Activated gamma-delta T cell treated with Interleukin-2 at 50 U/mL for 16 hours (primary cell): ENCODE measurements at places on chromosomes 3 and 15.

GRCh38 chr15:35458176-35458856 is 87.6 kb downstream of the DPH6 start:
- no peak for DNase-seq

DNA sequence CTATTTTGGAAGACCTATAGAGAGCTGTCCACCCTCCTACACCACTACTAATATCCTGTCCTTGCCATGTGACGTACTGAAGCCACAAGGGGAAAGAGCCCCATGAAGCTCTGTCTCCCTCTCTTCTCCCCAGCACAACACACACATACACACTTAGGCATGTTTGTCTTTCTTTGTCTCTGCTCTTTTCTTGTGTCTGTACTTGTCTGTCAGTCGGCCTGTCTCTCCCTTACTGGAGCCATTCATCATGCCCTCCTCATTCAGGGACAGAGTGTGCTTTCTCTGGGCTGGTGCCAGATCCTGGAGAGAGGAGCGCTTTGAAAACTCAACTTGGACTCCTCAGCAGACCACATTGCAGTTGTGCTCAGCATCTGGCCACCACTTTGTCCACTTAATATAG is 47.6 kb downstream of the PSMD6 start:
- DNase-seq: no peak

DNA sequence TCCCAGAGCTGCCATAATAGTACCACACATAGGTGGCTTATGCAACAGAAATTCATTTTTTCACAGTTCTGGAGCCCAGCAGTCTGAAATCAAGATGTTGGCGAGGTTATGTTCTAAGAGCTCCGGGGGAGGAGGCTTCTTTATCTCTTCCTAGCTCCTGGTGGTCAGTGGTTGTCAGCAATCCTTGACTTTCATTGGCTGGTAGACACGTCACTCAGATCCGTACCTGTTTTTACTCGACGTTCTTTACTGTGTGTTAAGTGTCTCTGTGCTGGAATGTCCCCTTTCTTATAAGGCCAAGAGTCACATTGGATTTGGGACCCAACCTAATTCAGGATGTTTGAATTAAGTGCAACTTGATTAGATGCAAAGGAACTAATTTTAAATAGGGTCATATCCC is 218.5 kb upstream of the CNTN3 start:
- DNase-seq: no peak

- DNase-seq: no peak
These were observed 550.5 kb upstream of the AGTR1 start for GRCh38 chr3:148146947-148147826.

GRCh38 chr3:181313335-181313734 is 323.8 kb upstream of the DNAJC19 start:
- no peak for DNase-seq

- no peak for DNase-seq
These were observed 243.8 kb upstream of the CDIN1 start for GRCh38 chr15:36335659-36336058.

DNA sequence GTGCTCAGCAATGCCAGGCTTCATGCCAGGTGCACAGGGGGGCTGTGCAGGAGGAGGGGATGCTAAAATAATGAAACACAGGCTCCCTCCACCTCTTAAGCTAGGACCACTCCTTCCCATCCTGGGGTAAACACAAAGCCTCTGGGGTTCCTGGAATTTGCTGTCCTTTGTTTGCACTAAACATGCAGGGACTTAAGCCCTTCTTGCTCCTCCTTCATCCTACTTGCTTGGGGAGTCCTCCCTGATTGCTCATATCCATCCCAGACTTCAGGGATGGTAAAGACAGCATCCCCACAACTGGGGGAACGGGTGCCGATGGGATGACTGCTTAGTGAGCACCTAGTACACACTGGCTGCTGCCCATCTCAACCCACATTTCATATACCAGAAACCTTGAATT is 5.1 kb downstream of the LINGO1 start:
- no peak for DNase-seq

GRCh38 chr3:100110162-100110561 is 4.1 kb downstream of the FILIP1L start:
- no peak for DNase-seq

GRCh38 chr3:13234666-13235065 is 161.4 kb upstream of the IQSEC1 start:
- DNase-seq: no peak

GRCh38 chr3:15983232-15983631 is 185.5 kb upstream of the ANKRD28 start:
- DNase-seq: no peak

- DNase-seq: no peak
These were observed 10.3 kb downstream of the CACNA2D2 start for GRCh38 chr3:50493086-50493485.

DNA sequence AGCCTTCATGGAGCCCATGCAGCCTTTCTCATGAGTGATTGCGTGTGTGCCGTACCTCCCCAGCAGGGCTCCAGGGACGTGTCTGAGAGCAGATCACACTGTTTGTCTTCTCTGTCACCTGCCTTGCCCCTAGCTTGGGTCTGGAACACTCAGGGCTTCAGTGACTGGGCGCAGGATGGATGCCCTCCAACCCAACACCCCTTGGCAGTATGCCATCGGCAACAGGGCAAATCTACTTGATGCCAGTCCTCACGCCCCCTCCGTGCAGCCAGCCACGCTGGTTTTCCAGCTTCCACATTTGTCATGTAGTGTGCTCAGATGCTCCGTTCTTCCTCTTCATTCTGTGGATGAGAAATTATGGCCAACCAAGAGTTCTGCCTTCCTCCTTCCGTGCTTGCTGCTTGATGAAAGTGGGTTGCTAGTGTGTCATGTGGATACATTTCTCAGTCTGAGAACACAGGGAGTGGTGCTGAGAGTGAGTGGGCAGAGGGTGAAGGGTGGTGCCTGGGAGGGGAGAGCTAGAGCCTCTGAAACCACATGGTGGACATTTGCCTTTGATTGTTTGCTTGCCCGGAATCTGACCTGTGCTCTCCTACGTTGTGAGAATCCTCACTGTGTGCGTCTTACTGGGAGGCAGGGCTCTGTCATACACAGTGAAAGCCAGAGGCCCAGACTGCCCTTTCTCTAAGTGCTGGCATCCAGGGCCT is 97.2 kb downstream of the FAM43A start:
- DNase-seq: no peak

- no peak for DNase-seq
These were observed 40.9 kb upstream of the PTPN23 start for GRCh38 chr3:47339951-47340350.

DNA sequence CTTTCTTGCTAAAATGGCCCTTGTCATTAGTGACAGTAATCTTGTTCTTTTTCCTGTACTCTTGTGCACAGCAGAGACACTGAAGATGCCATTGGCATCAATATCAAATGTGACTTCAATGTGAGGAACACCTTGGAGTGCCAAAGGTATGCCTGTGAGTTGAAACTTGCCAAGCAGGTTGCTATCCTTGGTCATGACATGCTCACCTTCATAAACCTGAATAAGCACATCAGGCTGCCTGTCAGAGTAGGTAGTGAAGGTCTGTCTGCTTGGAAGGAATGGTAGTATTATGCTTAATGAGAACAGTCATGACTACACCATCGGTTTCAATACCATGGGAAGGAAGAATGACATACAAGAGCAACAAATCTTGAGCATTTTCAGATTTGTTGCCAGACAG is 6.3 kb upstream of the RAB5A start:
- DNase-seq: no peak

- no peak for DNase-seq
These were observed 188.1 kb downstream of the BBX start for GRCh38 chr3:107710851-107711250.

GRCh38 chr3:112334691-112335433 is 1.9 kb downstream of the CD200 start:
- DNase-seq: no peak

- DNase-seq: no peak
These were observed 151.6 kb downstream of the TMCO5A start for GRCh38 chr15:38085931-38086568.

DNA sequence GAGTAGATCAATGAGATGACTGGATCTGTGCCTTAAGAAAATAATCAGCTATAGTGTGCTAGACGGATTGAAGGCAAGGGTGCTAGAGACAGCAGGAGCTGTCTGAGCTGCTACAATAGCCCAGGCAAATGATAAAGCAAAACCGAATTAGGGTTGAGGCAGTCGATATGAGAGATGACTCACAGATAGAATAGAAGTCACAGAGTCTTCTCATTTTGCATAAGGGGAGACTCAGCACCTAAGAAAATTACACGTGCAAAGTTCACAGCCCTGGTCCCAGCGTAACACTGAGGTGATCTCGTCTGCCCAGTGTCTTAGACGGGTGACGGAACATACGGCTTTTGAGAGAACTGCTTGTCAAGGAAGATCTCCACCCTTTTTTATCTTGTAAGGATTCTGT is 11.6 kb downstream of the LPP start:
- DNase-seq: no peak

DNA sequence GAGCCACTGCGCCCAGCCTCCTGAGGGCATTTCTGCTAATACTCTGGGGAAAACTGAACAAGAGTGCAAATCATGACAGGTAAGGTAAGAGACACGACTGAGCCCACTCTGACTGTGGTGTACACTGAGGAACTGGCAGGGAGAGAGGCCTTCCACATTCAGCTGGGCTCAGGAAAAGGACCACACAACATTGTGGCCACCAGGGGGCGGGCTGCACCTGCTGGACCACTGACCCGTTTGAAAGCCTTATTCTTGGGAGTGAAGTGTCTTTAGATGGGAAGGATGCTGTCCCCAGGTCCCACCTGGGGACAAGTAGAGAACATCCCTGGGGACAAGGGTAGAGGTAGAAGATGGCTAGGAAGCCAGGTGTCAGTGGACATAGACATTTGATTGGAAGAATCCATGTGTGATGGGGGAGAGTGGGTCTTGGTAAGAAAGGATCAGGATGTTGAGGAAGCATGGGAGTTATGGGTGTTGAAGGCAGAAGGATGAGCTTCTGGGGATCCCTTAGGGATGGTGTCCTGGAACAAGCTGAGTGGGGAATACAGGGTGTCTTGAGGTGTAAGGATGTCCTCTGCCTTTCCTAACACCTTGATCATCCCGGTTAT is 6.2 kb upstream of the CTDSPL start:
- peak; percentile 74 for DNase-seq

DNA sequence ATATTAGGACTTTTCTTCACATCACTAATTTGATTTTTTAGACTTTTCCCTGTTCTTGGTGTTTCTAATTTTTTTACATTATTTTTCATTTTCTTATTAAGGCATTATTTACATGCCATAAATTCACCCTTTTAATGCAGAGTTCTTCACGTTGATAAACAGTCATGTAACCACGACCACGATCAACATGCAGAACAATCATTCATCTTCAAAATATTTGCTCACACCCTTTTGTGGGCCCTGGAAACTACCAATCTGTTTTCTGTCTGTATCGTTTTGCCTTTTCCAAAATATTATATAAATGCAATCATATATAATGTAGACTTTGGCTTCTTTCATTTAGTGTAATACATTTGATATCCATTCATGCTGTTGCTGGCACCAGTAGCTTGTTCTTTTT is 48.7 kb downstream of the ARRDC4 start:
- no peak for DNase-seq

GRCh38 chr15:29003840-29004233 is 118.1 kb downstream of the APBA2 start:
- DNase-seq: peak; percentile 19

DNA sequence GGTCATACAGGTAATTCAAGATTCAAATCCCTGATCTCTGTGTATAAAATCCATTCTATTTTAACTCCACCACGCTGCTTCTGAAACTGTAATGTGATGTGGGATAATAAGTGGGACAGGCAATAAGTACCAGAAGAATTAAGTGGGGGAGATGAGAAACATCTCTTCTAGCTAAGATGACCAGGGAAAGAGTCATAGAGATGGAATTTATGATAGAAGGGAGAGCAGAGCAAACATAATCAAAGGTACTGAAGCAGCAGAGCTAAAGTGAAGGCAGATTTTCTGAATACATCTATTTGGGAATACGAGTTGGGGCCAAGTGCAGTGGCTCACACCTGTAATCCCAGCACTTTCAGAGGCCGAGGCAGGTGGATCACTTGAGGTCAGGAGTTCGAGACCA is 4.9 kb downstream of the MRPL47 start:
- no peak for DNase-seq

DNA sequence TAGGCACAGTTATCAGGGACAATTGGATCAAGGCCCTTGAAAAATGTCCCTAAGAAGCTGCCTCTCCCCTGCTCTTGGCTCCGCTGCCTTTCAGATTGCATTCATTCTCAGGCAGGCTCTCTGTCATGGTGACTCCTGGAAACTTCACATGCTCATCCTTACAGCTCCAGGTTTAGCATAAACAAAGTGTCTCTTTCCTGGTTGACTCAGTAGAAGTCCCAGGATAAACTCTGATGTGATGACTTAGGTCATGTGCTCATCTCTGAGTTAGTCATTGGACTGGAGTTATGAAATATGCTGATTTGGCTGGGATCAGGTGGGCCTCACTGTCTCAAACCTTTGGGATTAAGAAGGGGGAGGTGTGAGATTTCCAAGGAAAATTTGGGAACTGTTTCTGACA is 243.8 kb downstream of the ZNF621 start:
- DNase-seq: no peak

DNA sequence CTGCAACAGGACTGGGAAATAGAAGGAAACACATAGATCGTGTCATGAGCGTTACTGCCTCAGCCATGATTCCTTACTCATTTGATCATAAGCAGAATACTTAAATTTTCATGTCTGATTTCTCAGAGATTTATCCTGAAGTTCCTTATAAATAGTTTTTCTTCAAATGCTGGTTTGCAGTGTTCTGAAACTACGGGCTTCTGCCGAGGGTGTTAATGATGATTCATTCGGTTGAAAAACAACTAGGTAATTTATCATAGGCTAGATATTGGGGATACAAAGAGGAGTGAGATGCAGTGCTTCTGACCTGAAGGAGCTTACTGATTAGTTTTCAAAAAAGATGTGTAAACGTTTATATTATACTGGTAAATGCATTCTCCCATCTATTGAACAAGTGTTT is 428.9 kb downstream of the NLGN1 start:
- DNase-seq: no peak

DNA sequence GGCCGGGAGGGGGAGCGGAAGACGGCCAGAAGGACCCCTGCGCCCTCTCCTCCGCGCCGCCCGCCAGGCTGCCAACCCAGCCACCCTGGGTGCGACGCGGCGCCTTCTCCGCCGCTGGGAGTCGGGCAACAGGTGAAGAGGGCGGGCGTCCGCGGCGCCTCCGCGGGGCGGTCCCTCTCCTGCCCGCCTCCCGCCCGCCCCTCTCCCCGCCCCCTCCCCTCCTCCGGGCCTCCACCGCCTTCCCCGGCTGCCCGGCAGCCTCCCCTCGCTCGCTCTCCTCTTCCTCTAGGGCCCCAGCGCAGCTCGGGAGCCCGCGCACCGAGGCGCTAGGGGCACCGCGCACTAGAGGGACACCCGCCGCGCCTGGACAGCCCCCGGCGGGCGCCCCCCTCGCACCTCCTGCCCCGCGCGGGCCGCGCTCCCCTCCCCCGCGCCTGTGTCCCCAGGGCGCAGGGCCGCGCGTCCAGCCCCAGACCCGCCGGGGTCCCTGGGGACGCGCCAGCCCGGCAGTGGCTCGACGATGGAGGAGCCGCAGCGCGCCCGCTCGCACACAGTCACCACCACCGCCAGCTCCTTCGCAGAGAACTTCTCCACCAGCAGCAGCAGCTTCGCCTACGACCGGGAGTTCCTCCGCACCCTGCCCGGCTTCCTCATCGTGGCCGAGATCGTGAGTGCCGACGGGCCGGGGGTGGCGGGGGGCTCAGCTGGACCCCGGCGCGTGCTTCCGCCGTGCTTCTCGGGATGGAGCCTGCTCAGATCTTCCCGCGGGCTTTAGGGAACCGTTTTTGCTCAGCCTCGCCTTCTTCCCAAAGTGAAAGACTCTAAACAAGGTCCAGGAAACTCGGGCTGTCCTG is at the start of gene CMTM8:
Gene CMTM8, plus strand, starts transcription at position 228 of the 854 bp plus-strand sequence. Its CDS starts 293 bp downstream, at position 521.
- peak; percentile 38 for DNase-seq

GRCh38 chr15:78672285-78673014 is 31.4 kb upstream of the CHRNB4 start:
- DNase-seq: no peak
